ENCODE measurements at places on chromosomes 12 and 14.

DNA sequence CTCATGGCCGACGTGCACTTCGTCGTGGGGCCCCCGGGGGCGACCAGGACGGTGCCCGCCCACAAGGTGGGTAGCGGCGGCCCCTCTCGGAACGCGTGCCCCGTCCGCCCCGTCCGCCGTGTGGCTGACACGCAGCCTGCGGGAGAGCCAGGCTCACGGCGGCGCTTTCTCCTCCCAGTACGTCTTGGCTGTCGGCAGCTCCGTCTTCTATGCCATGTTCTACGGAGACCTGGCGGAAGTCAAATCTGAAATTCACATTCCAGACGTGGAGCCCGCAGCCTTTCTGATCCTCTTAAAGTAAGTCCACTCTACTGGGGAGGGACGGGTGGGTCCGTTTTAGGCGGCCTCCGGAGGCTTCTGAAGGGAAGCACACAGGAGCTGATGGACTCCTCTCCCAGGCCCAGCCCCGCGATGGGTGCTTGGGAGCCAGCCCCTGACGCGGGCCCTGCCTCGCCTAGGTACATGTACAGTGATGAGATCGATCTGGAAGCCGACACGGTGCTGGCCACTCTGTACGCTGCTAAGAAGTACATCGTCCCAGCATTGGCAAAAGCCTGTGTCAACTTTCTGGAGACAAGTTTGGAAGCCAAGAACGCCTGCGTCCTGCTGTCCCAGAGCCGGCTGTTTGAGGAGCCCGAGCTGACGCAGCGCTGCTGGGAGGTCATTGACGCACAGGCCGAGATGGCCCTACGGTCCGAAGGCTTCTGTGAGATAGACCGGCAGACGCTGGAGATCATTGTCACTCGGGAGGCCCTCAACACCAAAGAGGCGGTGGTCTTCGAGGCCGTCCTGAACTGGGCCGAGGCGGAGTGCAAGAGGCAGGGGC, 1.1 kb downstream of the BTBD6 start:
- no peak for DNase-seq

DNA sequence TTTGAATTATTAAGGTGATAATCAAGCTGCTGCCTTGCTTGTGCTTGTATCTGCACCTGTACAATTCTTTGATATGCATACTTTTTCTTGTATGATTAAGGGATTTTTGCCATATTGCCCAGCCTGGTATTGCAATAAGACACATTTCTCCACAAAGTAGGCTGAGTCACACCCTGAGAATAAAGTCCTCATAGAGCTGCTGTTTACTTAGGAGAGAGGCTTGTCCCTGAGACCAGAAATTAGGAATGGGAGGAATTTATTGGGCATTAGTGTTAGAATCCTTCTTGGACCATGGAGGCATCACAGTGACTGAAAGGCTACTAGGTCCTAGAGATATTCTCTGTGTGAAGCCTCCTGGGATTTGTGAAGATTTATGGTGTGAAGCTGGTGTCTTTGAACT, 506.8 kb upstream of the FBXO33 start:
- no peak for DNase-seq

DNA sequence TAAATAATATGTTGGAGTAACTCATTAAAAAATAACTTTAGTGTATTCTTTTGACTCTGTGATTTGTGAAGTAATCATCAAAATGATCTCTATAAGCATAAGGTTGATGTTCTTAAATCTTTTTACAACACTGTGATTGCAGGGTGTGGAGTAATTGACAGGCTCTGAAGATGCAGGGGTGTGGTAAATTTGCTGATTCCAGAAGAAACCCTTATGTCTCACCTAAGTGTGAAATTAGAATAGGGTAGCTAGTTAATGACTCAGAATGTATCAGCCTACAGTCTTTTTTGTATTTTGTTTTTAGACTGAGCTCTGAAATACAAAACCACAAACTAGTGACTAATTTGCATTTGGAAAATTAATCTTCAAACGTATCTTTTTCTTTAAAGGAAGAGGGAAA, 5.9 kb downstream of the PRPF39 start:
- no peak for DNase-seq

DNA sequence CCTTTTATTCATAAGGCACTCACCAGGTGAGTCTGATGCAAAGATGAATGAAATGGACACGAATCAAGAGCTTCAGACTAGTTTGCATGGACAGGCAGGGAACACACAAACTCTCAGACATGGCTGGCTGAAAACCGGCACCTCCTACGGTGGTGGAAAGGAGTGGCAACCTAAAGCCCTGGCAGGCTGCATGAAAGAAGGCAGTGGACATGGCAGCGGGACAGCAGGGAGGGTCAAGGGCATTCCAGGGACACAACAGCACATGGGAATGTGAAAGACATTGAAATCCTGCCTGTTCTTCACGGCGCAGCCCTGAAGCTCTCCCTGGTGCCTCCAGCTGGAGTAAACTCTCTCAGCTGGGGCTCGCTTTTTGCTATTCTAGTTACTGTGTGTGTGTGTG, 16.6 kb upstream of the LRTM2 start:
- DNase-seq: no peak

DNA sequence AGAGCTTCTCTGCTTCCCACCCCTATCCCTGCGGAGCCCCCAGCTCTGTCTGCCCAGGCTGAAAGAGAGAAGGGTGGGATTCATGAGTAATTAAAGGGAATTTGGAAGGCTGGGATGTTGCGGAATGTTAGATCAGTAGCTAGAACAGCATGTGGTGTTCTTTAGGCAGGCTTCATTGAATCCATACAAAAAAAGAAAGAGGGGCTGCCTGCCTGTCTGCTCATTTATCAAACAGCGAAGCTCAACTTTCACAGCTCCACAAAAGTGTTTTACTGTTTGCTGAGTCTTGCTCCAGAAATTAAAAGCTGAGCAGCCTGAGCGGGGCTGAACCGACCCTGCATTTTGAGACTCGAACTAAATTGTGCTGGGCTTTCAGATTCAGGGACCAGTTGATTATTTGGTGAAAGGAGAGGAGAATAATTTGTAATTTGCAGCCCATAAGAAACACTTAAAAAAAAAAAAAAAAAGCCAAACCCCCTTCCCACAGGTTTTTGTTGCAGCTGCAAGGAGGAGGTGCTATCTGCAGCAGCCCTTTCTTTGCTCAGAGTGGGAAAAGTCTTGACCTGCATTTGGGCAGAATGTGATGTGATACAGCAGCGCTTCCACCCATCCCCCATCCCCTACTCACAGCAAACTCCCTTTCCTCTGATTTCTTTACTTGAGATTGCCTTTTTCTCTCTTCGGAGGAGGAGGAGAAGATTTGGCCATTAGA, 89.7 kb downstream of the RFX4 start:
- no peak for DNase-seq

DNA sequence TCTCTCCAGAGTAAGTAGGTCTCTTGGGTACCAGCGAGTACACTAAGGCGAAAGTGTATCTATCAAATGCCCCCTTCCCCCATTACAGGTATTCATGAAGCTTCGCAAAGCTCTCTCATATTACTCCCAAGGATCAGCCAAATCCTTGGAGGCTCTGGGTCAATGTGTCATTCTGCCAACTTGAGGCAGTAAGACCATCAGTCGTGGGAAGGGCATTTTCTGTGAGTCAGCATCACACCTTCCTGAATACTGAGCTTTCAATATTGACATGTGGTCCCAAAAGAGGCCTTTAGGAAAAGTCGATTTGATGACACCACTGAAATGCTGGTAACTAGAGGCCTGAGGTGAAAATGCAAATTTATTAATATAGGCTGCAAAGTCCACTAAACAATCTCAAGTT, 323.9 kb downstream of the LRIG3 start:
- no peak for DNase-seq

DNA sequence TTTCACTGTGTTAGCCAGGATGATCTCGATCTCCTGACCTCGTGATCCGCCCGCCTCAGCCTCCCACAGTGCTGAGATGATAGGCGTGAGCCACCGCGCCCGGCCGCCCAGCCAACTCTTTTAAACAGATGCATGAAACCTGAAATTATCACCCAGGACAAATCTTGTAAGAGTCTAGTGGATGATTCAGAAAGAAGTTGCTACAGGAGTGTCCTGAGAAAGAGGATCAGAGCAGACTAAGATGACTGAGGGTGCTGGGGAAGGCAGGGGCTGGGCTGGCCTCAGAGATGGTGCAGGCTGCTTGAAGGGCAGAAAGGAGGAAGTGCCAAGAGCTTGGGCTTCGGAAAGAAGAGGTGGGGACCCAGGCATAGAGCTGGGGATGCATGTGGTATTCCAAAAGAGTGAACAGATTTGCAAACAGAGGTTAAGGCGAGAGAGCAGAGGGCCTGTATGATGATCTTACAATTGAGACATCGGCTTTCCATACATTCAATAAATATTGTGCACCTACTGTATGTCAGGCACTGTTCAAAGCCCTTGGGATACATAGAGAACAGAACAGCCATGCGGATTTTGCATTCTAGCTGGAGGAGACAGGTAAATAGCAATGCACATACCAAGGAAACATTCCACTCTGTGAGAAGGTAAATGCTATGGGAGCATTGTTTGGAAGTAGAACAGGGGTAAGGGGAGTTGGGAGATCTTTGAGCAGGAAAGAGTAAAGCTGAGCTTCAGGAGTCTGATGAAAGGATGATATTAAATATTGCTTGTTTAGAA, 7.4 kb upstream of the CD9 start:
- no peak for DNase-seq

- DNase-seq: no peak
These were observed 61.7 kb upstream of the BCL2L14 start for GRCh38 chr12:12008931-12009611.

GRCh38 chr14:72781561-72782508, 112.1 kb downstream of the DPF3 start:
- no peak for DNase-seq

- DNase-seq: no peak
These were observed 78.1 kb upstream of the GPR68 start for GRCh38 chr14:91322623-91323022.

All from activated CD4-positive, CD25-positive, alpha-beta regulatory T cell treated with anti-CD3 and anti-CD28 coated beads, Interleukin-2, amount 50 U/mL, for 72 hours (primary cell).